Activated CD8-positive, alpha-beta memory T cell treated with anti-CD3 and anti-CD28 coated beads, Interleukin-2, amount 10 ng/mL, durations not matched to agents 7 days and 5 days (primary cell): ENCODE measurements at places on chromosomes 5 and 9.

DNA sequence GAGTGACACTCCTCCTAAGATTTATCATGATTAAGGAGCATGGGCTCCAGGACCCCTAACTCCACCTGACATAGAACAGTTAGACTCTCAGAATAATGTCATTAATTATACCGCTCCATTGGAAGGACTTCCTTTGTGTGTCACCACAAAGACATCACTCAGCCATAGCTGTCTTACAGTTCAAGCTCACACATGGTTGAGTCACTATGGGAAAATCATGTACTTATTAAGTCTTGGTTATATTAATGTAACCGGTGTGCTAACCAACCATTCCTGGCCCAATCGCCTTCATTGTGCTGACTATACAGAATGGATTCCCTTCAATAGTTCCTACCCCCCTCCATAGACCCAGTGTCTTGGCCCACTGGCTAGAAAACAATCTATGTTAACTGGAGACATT lies 10.9 kb upstream of the MCCC2 start:
- H3K4me1 ChIP-seq, result no peaks in the 10 kb centered on the region
- H3K4me3 ChIP-seq, result no peak overlapping the region
- H3K27me3 ChIP-seq, result no peaks in the 10 kb centered on the region
- H3K36me3 ChIP-seq, result peaks cover 13% of the 10 kb centered on the region
- no peak for DNase-seq
- no peak overlapping the region for H3K27ac ChIP-seq

- no peaks in the 10 kb centered on the region for H3K36me3 ChIP-seq
- no peaks in the 10 kb centered on the region for H3K4me1 ChIP-seq
- DNase-seq, result no peak
- no peak overlapping the region for H3K4me3 ChIP-seq
Observed at GRCh38 chr5:155091768-155092717, 78.5 kb downstream of the KIF4B start.

DNA sequence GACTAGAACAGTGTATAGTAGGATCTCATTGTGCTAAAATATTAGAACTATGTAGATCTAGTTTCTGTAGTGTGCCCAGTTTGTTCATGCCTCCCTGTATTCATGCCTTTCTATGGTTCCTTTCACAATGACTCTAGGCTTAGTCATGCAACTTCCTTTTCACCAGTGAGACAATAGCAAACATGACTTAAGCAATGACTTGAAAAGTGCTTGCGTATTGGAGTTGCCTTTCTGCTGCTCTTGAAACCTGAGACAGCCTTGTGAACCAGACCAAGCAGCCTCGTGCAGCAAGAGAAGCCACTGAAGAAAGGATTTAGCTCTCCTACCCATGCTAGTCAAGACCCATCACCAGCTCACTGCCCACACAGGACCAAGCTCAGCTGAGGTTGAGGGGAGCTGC lies 294.5 kb upstream of the TAS2R1 start:
- DNase-seq, result no peak
- no peak overlapping the region for H3K27ac ChIP-seq
- no peak overlapping the region for H3K4me3 ChIP-seq
- H3K4me1 ChIP-seq, result no peaks in the 10 kb centered on the region

GRCh38 chr5:3657364-3658022 lies 61.9 kb downstream of the IRX1 start:
- H3K27me3 ChIP-seq, result no peaks in the 10 kb centered on the region
- no peaks in the 10 kb centered on the region for H3K36me3 ChIP-seq
- H3K27ac ChIP-seq, result no peak overlapping the region
- no peaks in the 10 kb centered on the region for H3K4me1 ChIP-seq
- H3K4me3 ChIP-seq, result no peak overlapping the region

DNA sequence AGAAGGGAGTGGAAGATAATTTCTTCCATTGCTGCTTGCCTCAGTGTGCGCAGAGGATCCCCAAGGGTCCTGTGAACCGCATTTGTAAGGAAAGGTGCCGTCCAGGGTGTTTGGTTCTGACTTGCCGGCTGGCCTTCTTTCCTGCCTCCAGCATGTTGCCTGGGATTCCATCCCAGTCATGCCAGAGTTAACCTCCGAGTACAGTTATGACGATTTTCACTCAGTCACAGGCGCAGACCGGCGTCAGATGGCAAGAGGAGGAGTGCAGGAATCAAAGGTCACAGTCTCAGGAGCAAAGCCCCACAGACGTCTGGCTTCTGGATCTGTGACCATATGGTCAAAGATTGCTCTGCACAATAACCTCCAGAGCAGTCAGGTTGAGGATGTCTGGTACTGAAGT lies 5.9 kb upstream of the GADD45G start:
- peaks cover 8% of the 10 kb centered on the region for H3K4me1 ChIP-seq
- peak; percentile 16 for DNase-seq
- no peak overlapping the region for H3K4me3 ChIP-seq
- no peak overlapping the region for H3K27ac ChIP-seq
- peaks cover 52% of the 10 kb centered on the region for H3K27me3 ChIP-seq

GRCh38 chr9:126419475-126419874 lies 92.8 kb downstream of the MVB12B start:
- no peaks in the 10 kb centered on the region for H3K27me3 ChIP-seq
- H3K4me3 ChIP-seq, result no peak overlapping the region
- peaks cover 20% of the 10 kb centered on the region for H3K36me3 ChIP-seq
- peaks cover 25% of the 10 kb centered on the region for H3K4me1 ChIP-seq
